ENCODE measurements at places on chromosomes 3 and 15. TPM values are rescaled to one million over a fixed set of nuclear protein-coding genes. Genes with fewer than 3 reads are reported as not detected.
A peak's percentile ranks its signal among the peaks of the same experiment; 100 is the strongest.

DNA sequence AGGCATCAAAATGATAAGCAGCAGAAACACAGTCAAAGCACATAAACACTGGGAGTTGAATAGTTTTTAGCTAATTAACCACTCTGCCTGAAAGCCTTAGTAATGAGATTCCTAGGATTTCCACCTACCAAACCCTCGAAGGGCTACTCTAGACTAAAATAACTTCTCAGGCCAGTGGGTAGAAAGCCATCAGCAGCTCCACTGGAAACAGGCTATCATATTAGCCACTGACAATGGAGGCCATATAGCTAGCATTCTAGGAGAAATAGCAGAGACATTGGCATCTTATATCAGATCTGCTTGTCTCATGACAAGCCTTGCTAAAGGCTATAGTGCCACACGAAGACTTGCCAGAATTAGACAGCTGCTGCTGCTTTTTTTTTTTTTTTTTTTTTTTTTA lies 4.5 kb upstream of the CAPN3 start:
- H3K27ac ChIP-seq = no peak overlapping the region
- DNase-seq = no peak
- H3K36me3 ChIP-seq = no peaks in the 10 kb centered on the region
- H3K27me3 ChIP-seq = no peaks in the 10 kb centered on the region
- H3K4me3 ChIP-seq = no peak overlapping the region

DNA sequence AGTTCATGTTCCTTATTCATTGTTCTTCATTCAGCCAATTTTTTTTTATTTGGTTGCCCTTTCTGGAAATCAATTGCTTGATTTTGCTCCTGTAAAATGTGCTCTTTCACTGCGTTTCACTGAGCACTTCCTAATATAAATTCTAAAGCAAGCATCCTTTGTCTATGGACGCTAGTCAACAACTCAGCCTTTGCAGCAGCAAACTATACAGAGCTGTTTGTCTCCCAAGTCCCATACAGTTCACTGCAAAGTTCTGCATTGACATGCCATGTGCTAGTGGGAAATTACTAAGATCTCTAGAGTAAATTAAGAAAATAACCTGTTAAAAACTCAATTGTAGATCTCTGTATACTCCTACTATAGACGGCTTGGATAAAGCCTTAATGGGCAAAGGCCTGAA lies 130.1 kb upstream of the BHLHE40 start:
- H3K36me3 ChIP-seq = no peaks in the 10 kb centered on the region
- H3K27me3 ChIP-seq = no peaks in the 10 kb centered on the region
- H3K27ac ChIP-seq = no peak overlapping the region
- H3K4me1 ChIP-seq = peaks cover 18% of the 10 kb centered on the region
- DNase-seq = no peak

GRCh38 chr3:86653661-86654205 lies 337.2 kb downstream of the VGLL3 start:
- no peak for DNase-seq
- no peaks in the 10 kb centered on the region for H3K4me1 ChIP-seq
- no peak overlapping the region for H3K27ac ChIP-seq
- H3K4me3 ChIP-seq = no peak overlapping the region
- H3K27me3 ChIP-seq = no peaks in the 10 kb centered on the region

DNA sequence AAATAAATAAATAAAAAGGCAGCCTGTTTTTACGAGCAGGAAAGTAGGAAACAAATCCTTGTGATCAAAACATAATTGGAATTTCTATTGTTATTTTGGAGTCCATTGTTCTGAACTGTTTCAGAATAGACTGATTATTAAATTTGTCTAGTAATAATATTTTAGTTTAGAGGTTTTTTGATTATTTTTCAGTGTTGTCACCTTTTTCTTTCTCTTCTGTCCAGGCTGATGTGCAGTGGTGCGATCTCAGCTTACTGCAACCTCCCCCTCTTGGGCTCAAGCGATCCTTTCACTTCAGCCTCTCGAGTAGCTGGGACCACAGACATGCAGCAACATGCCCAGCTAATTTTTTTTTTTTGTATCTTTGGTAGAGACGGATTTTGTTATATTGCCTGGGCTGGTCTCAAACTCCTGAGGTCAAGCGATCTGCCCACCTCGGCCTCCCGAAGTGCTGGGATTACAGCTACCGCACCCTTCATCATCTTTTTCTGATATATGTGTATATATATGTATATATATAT lies 38.0 kb downstream of the KAT2B start:
- H3K4me1 ChIP-seq = peaks cover 16% of the 10 kb centered on the region
- no peaks in the 10 kb centered on the region for H3K36me3 ChIP-seq
- no peak for DNase-seq
- no peak overlapping the region for H3K27ac ChIP-seq
- no peak overlapping the region for H3K4me3 ChIP-seq

- peaks cover 83% of the 10 kb centered on the region for H3K36me3 ChIP-seq
- no peak for DNase-seq
- no peaks in the 10 kb centered on the region for H3K27me3 ChIP-seq
- no peaks in the 10 kb centered on the region for H3K4me1 ChIP-seq
Measured at GRCh38 chr3:51642462-51642861, 28.6 kb upstream of the TEX264 start.

- H3K4me3 ChIP-seq = no peak overlapping the region
- H3K36me3 ChIP-seq = peaks cover 13% of the 10 kb centered on the region
- H3K4me1 ChIP-seq = peaks cover 41% of the 10 kb centered on the region
- H3K27ac ChIP-seq = no peak overlapping the region
Measured at GRCh38 chr15:98715890-98716443, 67.6 kb downstream of the IGF1R start.

DNA sequence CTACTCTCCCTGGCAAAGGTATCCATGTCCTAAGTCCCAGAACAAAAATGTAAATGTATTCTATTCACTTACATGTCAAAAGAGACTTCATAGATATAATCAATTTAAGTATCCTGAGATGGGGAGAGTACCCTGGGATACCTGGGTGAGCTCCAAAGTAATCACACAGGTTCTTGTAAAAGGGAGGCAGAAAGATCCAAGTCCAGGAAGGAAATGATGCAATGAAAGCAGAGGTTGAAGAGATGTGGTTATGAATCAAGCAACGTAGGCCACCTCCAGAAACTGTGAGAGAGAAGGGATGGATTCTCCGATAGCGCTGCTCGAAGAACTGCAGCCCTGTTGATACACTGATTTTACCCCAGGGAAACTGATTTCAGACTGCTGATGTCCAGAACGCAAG lies 93.9 kb upstream of the VGLL3 start:
- no peak overlapping the region for H3K27ac ChIP-seq
- no peaks in the 10 kb centered on the region for H3K27me3 ChIP-seq
- peaks cover 2% of the 10 kb centered on the region for H3K4me1 ChIP-seq
- no peaks in the 10 kb centered on the region for H3K36me3 ChIP-seq
- no peak overlapping the region for H3K4me3 ChIP-seq
- no peak for DNase-seq

- peak overlapping the region; percentile 9 for H3K27ac ChIP-seq
- no peaks in the 10 kb centered on the region for H3K36me3 ChIP-seq
- peaks cover 15% of the 10 kb centered on the region for H3K4me1 ChIP-seq
- H3K27me3 ChIP-seq = peaks cover 3% of the 10 kb centered on the region
- H3K4me3 ChIP-seq = no peak overlapping the region
- no peak for DNase-seq
Measured at GRCh38 chr3:113287111-113287802, 75.9 kb downstream of the BOC start.

GRCh38 chr15:56286213-56286612 lies 42.5 kb upstream of the RFX7 start:
- no peaks in the 10 kb centered on the region for H3K27me3 ChIP-seq
- no peaks in the 10 kb centered on the region for H3K36me3 ChIP-seq
- no peak overlapping the region for H3K27ac ChIP-seq
- H3K4me1 ChIP-seq = no peaks in the 10 kb centered on the region
- no peak for DNase-seq

DNA sequence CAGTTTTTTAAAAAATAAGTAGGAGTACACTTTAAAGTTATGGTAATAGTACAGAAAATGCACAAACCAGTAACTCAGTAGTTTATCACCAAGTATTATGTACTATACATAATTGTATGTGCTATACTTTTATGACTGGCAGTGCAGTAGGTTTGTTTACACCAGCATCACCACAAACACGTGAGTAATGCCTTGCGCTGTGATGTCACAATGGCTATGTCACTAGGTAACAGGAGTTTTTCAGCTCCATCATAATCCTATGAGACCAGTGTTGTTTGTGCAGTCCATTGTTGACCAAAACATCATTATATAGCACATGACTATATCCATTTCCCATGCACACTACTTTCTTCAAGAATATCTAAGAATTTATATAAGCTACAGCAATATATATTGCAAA lies 68.4 kb upstream of the TSPAN3 start:
- no peak overlapping the region for H3K27ac ChIP-seq
- no peak for DNase-seq
- no peak overlapping the region for H3K4me3 ChIP-seq
- no peaks in the 10 kb centered on the region for H3K27me3 ChIP-seq
- H3K4me1 ChIP-seq = peaks cover 19% of the 10 kb centered on the region

Gene TUSC7
- total RNA-seq = not detected

Gene LCTL
- 1.3 TPM for total RNA-seq

Gene IL16
- total RNA-seq = not detected

Gene STRA6
- 0.18 TPM for total RNA-seq

Gene PBRM1
- 39.3 TPM for total RNA-seq
